Activated CD8-positive, alpha-beta memory T cell treated with anti-CD3 and anti-CD28 coated beads for 1 hour (primary cell): ENCODE measurements at places on chromosomes 3 and 15.

DNA sequence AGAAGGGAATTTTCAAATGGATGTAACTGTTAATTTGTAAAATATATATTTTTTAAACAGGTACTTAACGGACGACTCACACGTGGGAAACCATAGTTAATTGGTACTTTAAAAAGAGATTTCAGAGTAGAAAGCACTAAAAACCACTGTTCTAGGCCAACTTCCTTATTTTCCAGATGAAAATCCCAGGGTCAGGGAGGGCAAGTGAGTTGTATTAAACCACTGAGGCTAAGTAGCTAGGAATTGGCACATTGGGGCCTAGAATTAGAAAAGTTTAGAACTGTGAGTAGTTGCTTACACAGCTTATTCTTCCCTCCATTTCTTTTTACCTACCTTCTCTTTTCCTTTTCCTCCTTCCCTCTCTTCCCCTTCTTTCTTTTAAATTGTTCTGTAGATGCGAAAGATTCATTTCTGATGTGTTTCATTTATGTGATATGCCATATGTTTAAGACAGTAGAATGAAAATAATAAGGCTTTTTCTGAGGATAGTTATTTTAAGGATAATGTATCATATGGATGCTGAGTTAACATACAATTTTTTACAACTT is 4.1 kb upstream of the UTS2B start:
- DNase-seq, result no peak

DNA sequence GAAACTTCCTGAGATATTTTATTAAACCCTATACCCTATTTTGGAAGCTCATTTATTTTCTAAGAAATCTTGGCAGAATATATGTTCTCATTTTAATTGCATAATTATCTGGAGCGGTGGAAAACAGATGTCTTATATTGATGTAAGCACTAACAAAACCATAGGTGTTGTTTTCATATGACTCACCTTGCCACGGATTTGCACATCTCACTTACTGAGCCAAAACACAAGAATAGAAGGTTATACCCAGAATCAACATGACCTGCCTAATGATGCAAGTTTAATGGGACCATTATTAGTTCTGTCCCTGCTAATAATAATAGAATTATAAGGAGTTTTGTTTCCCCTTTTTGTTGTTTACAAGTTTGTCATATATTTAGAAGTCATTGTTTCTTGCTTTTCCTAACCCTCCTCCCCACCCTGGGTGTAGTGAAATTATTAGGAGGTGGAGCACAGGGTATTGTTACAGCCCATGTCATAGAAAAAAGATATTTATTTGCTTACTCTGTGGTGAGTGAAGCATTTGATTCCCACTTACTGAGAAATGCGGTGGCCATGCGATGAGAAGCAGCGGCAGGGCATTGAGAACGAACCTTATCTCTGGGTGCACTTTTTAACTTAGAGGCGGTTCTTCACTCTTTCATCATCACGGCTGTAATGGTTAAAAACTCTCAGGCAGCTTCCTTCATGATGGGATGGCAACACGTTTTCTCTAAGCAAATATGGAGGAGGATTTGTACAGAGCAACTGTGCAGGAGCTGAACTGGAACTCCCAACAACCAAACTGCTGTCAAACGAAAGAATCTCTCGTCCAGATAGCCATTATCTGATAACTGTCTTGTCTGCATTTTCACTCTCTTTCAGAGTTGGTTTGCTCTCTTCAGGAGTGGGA is 521 bp downstream of the IL5RA start:
- DNase-seq, result no peak

- DNase-seq, result no peak
These were observed 79.4 kb downstream of the PEX5L start for GRCh38 chr3:179957264-179957845.

DNA sequence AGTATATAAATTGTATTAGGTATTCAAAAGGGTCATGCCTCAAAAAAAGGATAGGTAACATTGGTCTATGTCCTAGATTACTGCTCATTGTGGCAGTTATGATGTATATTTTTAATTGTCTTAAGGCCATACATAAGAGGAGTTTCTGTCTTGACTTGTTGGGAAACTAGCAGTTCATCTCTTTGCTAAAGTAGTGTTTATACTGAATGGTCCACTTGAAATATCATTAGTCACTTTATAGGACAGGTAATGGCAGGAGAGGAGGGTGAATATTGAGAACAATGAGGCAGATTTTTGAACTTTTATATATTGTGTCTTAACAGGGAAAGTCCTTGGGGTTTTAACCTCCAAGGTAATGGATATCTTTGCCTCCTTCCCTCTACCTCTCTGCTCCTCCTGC is 58.4 kb downstream of the TP63 start:
- DNase-seq, result no peak

DNA sequence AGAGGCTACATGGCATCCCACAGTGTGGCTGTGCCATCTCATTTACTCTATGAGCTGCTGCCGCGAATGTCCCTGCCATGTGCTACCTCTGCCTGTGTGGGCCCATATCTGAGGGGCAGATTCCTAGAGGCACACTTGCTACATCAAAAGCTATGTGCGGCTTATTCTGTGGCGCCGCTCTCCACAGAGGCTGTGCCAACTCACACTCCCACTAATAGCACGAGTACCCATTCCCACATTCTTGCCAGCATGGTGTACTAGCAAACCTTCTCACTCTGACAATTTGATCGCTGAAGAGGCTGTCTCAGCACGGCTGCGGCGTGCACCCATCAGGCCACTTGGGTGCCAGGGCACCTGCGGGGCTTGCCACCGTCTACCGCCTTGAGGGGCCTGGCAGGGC is 31.2 kb upstream of the MUSTN1 start:
- DNase-seq, result no peak

GRCh38 chr3:46414739-46415138 is 7.7 kb downstream of the CCRL2 start:
- no peak for DNase-seq

DNA sequence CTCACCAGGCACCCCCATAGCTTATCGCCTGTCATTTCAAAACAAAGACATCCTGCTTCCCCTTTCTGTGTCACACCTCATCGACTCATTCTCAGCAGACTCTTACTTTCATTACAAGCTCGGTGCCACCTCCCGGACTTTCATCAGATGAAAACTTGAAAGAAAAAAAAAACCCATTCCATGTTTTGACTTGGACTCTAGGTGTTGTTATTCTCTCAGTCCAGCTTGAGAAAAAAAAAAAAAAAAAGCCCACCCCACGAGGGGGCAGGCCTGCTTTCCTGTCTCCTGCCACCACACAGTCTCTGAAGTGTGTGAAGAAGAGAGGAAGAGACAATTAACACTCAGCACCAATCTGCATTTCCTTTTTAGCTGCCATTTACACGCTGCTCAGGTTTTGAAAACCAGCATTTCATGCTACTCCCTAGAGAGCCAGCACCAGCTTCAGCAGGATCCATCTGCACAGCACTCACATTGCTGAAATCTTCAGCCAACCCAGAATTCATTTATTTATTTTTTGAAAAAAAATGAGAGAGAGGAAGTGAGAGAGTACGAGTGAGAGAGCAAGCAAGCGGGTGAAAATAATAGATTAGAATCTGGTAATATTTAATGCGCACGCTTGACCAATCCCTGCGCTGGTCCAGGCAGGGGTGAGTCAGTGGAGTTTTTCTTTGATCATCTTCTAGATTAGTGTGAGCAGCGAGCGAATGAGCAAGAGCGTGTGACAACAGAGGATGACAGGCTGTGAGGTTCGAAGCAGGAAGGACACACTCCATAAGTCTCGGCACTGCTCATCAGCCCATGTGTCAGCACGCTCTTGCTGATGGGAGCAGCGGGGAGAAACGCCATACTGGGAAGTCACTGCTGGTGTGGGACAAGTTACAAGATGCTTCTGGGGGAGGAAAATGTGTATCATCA is 23.5 kb downstream of the ZNF80 start:
- DNase-seq, result peak; percentile 49

DNA sequence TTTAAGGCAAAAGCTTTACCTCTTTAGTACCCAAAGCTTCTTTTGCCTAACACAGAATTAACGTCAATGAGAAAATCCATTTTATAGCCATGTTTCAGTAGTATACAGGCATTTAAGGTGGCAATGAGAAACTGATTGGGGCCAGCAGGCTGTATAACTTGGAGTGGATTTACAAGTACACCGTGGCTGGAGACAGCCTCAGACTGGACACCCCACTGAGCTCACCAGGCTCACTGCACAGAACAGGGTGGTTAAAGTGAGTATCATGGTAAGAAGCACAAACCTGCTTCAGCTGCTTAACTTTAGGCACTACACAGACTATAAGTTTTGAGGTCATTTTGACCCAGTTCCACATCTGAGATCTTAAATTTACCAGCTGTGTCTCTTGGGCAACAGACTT is 8.9 kb downstream of the CPOX start:
- DNase-seq, result no peak

DNA sequence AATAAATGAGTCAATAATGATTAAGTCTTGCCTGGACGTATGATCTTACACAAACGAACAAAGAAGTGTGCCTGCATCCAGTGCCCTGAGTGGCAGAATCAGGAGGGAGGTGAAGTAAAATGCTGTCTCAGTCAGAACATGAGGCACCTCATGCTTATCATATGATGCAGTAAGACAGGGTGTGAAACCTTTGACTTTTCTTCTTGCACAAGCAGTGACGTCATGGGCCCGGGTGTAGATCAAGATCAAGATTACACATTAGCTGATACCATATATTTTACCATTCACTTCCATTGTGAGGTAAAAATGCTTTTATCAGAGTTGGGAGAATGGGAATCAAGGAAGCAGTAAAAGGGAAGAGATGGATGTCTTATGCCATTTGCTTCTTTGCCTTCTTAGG is 291.6 kb upstream of the PLSCR5 start:
- DNase-seq, result no peak
